Right atrium auricular region (tissue), 2 donors: ENCODE measurements at places on chromosomes 7 and 10.

- no peak for DNase-seq
Measured at GRCh38 chr10:97844678-97845077, 5.0 kb upstream of the GOLGA7B start.

- DNase-seq, result no peak
Measured at GRCh38 chr10:17474595-17475323, 20.4 kb upstream of the ST8SIA6 start.

- DNase-seq, result no peak
Measured at GRCh38 chr7:129084801-129085551, 30.1 kb upstream of the TNPO3 start.

DNA sequence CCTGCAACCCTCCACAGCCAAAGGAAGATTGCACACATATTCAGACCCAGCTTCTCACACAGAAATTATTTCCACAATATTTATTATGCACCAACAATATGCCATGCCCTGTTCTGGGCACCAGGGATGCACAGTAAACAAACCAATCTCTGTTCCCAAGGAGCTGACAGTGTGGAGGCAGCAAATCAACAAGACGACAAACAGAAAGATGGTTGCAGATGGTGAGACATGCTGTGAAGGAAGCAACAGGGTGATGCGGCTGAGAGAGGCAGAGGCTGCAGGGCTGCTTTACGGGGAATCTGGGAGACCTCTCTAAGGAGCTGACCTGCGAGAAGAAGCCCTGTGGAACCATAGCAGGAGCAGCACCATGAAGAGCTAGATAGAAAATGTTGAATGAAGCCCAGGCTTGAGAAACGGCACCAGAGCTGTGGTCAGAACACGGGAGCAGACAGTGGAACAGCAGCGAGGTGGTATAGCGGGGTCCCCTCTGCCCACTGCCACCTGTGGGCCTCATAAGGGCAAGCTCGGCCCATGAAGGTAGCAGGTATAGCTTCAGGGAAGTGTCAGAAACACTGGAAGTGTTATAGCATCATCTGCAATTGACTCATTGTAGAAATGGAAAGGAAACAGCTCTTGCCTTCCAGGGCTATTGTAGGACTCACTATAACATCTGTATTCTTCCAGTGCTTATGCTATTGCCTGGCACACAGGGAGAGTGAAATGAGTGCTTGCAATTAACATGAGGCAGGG lies 17.4 kb downstream of the RBP3 start:
- DNase-seq, result no peak

DNA sequence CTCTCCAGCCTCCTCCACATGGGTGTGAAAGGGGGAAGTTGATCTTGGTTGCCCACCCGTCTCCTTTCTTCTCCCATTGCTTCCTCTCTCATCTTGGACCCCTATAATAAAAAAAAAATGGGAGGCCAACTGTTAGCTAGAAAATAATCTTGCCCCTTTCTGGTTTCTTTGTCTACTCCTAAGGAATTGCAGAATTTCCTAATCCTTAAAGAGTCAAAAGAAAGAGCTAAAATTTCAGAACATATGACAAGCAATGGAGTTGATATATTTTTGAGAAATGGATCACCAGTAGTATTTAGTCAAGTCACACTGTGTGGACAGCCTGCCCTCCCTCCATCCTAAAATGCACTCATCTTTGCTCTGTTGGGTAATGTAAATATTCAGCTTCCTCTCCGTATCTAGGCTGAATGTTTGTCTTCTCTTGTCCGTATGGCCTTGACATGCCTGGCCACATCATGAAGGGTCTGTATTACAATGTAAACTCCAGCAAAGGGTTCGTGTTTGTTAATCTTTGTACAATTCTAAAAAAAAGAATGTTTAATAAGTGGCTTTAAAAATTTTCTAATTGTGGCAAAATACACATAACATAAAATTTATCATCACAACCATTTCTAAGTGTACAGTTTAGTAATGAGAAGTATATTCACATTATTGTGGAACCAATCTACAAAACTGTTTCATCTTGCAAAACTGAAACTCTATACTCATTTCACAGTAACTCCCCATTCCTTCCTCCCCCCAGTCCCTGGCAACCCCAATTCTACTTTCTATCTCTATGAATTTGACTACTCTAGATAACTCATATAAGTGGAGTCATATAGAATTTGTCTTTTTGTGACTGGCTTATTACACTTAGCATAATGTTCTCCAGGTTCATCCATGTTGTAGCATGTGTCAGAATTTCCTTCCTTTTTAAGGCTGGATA lies 71.5 kb downstream of the ZNF92 start:
- no peak for DNase-seq

DNA sequence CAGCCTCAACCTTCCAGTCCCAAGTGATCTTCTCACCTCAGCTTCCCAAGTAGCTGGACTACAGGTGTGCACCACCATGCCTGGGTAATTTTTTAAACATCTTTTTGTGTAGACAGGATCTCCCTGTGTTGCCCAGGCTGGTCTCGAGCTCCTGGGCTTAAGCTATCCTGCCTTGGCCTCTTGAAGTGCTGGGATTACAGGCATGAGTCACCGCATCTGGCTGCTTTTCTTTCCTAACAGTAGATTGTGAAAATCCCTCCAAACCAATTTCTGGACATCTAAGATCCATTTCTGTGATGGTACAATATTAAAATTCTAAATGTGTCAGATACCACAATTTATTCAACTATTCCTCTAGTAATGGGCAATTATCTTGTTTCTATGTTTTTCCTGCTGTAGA lies 38.7 kb downstream of the RAB18 start:
- no peak for DNase-seq

DNA sequence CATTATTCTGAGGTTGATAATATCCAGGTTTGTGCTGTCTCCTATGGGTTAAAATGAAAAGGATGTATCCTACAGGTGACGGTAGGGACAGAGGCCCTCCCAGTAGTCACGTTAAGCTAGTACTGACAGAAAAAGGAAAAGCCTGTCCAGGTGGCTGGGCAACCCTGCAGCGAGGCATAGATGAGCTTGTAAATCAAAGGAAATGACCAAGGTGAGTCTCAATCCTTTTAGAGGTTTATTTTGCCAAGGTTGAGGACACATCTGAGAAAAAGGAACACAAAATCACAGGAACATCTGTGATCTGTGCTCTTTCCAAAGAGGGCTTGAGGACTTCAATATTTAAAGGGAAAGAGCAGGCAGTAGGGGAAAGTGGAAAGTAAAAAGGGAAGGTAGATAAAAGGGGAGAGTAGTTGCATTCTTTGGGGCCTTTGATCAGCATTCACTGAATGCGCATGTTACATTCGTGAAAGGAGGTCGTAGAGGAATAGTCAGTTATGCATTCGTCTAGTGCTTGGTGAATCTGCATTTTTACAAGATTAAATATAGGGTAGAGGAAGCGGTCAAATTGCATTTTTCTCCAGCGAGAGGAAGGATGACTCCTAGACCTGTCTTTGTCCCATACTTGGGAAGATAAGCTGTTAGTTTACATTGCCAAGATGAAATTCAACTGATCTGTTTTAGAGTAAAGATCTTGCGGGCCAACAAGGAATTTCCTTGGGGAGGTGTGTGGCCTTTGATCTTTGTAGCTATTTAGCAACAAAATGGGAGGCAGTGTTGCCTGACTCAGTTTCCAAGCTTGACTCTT lies 884 bp upstream of the GSTO1 start:
- no peak for DNase-seq

GRCh38 chr7:108869070-108869469 lies 299.4 kb downstream of the DNAJB9 start:
- no peak for DNase-seq

- peak; percentile 89 for DNase-seq
Measured at GRCh38 chr10:104254493-104255310, at the start of gene GSTO1. Gene GSTO1, plus strand, starts transcription at chr10:104254892. Its CDS starts 37 bp downstream, at chr10:104254929.
